ENCODE measurements at places on chromosomes 12 and 14.

GRCh38 chr12:122067966-122068365 is 10.6 kb upstream of the MLXIP start:
- peak; percentile 29 for DNase-seq

DNA sequence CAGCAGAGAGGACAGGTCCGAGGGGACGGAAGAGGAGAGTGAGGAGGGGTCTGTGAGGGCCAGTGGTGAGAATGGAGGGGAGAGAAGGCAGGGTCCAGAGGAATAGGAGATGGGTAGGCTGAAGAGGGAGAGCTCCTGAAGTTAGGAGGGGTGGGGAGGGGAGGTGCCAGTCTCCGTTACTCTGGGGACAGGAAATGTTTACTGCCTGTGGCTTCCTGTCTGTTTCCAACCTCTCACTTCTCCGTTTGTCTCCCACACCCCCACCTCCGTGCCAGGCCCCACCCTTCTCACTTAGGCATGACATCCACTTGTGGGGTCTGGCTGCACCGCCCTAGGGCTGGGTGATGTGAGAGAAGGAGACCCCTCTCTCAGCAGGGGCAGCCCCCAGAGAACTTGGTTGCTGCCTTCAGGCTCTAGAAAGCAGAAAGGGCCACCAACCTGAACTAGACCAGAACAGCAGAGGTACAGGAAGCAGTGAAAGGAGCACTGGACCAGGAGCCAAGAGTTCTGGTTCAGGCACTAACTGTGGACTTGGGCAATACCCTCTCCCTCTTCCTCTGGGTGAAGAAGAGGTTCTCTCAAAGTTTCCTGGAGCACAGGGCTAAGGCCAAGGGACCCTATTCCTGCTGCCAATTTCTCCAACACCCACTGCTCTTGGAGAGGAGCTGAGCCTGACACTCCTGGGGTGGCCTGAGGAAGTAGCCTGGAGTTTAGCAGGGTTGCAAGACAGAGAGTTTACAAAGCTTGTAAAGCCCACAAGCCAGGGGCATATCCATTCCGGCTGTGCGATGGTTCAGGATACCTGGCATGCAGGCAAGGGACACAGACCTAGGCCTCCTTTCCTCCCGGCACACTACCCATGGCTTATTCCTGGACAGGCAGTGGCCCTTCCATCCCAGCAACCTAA is 5.5 kb downstream of the ITGA5 start:
- DNase-seq = peak; percentile 69

GRCh38 chr12:43931187-43931586 is 95.3 kb downstream of the TMEM117 start:
- no peak for DNase-seq

- no peak for DNase-seq
Observed at GRCh38 chr14:35958499-35958898, 132.4 kb downstream of the BRMS1L start.

DNA sequence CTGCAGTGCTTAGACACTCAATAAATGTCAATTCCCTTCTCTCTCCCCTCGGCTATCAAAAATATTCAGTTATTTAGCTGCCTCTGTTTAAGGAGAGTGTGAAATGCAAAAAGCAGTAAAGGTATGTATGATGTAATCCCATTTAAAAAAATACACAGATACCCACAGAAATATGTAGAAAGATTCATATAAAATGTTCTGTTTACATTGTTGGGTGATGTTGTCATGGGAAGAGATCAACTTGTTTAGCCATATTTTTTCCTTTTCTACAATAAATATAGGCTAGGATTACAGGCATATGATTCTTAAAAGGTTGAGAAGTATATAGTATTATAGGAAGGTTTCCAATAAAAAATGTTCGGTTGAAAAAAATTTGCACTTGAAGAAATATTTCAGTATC is 7.8 kb downstream of the PPP2R3C start:
- DNase-seq = no peak

DNA sequence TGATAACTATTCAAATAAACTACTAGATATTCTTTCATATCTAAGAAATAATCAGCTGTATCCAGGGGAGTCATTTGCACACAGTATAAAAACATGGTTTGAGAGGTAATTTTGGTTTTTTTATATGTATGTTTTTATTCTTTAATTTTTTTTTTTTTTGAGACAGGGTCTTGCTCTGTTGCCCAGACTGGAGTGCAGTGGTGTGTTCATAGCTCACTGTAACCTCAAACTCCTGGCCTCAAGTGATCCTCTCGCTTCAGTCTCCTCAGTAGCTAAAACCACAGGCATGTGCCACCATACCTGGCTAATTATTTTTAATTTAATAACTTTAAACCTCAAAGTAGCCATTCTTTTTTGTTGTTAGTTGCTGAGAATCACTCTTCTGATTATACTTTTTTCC is 1.8 kb downstream of the PRORP start:
- DNase-seq = no peak

DNA sequence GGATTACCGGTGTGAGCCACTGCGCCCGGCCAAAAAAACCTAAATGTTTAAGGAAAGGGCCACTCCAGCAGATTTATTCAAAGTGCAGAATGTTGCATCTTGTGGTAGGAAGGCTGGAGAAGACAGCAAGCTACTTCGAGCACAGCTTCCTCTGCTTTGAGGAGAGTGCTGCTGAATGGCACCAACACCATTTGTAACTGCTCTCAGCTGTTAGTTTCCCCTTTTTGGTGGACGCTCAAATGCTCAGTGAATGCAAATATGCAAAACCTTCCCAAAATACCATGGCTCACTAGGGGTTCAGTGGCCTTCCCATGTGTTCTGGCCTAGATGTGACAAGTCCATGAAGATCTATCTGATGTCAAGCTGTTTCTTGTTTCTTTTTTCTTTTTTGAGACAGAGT is 2.9 kb upstream of the TDRD9 start:
- DNase-seq = no peak

DNA sequence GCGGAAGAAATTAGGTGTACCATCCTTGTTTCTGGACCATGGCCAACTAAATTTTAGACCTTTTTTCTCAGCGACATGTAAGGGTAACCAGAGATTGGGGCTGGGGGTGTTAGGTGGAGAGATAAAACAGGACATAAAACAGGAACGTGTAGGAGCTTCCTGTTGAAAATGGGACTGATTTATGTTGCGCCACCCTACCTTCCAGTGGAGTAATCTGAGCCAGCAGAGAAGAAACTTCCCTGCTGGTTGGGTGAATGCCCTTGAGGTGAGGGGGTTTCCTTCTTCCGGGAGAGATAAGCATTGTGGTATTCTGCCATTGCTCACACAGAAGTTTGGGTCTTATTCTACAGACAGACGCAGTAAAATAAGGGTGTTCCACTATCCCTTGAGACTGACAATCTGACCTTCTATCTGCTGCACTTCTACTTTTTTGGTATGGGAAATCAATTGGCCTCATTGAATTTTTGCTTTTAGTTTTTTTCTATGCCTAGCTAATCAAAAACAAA is 417.6 kb downstream of the PCNX1 start:
- DNase-seq = peak; percentile 36

- DNase-seq = no peak
Observed at GRCh38 chr12:97643924-97644323, 181.3 kb downstream of the RMST start.

- DNase-seq = no peak
Observed at GRCh38 chr12:90630006-90630405, 325.0 kb downstream of the CCER1 start.

GRCh38 chr12:85423947-85424346 is 143.9 kb downstream of the ALX1 start:
- no peak for DNase-seq

DNA sequence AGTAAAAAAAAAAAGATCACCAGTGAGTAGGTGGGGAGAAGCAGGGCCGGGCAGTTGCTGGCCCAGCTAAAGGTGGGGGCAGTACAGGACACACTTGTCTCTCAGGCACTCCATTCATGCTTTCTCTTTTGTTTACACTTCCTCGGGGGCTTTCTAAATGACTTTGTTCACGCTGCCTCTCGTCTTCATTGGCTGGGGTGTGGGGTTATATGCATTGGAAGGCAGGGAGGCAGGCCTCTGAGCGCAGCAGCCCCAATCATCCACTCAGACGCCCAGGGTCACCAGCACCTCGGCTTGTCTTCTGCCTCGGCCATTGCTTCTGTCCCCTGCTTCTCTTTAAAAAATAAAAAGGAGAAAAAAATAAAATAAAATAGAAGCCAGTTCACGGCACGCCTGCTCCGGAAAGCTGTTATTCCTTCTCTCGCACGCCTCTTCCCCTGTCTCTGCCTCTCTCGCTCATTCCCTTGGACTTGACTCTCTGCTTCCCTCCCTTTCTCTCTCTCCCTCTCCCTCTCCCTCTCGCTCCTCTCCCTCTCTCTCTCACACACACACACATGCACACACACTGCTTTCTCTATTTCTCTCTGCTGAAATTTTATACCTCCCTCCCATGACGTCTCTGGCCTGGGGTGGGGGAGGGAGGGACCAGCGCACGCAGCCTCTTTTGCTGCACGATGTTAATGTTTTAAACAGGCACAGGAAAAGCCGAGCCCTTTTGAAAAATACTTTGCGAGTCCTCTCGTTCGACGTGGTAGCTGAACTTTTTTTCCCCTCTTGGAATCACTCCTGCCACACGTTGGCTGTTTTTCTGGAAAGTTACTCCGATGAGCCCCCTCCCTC is at the start of gene TGFB3:
TSS of gene TGFB3 (minus strand) at position 570 of the 840 bp plus-strand sequence. CDS start 1,102 bp downstream, outside the sequence.
- peak; percentile 61 for DNase-seq

DNA sequence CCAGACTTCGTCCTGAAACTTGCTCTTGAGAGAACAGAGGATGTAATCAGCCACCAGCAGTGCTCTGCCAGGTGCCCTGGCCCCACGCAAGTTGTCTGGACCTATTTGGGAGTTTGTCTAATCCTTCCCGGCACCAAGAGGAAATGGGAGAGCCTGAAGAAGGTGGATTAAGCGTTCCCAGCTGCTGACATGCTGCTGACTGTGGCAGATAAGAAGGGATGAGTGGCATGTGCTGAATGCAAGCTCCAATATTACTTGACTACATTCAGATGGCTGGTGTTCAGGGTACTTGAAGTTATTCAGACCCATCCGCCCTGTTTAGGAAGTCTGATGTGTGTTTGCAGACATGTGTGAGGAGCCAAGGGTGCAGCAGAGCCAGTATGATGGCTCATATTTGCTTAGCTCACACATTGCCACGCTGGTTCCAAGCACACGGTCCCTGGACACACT is 440.6 kb upstream of the CCDC196 start:
- DNase-seq = no peak

DNA sequence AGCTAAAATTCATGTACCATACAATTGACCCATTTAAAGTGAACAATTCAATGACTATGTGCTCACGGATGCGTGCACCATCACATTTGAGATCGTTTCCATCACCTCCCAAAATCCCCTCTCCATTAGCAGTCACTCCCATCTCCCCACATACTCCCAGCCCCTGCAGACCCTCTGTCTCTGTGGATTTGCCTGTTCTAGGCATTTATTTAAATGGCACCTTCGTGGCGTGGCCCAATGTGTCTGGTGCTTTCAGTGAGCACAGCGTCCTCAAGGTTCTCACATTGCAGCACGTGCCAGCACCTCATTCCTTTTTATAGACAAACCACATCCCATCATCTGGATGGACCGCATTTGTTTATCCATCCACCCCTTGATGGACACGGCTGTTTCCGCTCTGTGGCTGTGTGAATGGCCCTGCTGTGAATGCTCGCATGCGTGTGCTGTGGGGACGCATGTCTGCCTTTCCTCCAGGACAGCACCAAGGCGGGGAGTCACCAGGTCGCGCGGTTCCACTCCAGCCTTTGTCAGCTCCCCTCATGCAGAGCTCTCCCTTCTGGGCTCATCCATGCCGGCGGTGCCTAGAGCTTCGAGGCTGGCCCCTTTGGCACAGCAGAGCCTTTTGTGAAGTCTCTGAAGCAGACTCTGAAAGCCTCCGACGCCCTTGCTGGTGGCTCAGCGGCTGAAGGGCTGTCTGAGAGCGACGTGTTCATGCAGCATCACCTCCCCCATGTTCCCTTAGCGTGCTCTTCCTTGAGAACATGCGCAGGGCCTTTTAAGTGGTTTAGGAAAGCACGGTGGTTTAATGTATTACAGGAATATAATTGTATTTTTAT is 184.4 kb downstream of the KIF26A start:
- no peak for DNase-seq

DNA sequence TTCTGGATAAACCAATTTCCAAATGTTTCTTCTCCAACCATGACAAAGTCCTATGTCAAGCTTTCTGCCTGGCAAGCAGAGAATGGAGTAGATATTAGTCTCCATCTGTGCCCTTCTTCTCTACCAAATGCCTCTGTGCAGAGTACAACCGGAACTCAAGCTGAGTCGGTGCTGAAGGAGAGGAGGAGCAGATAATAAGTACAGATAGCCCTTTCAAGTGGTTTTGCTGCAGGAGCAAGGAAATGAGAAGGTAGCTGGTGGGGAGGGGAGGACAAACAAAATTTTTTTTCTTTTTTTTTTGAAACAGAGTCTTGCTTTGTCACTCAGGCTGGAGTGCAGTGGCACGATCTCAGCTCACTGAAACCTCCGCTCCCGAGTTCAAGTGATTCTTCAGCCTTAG is 14.2 kb upstream of the HELB start:
- DNase-seq = peak; percentile 50

- DNase-seq = peak; percentile 77
Observed at GRCh38 chr12:47715393-47715876, 9.6 kb upstream of the RPAP3 start.

DNA sequence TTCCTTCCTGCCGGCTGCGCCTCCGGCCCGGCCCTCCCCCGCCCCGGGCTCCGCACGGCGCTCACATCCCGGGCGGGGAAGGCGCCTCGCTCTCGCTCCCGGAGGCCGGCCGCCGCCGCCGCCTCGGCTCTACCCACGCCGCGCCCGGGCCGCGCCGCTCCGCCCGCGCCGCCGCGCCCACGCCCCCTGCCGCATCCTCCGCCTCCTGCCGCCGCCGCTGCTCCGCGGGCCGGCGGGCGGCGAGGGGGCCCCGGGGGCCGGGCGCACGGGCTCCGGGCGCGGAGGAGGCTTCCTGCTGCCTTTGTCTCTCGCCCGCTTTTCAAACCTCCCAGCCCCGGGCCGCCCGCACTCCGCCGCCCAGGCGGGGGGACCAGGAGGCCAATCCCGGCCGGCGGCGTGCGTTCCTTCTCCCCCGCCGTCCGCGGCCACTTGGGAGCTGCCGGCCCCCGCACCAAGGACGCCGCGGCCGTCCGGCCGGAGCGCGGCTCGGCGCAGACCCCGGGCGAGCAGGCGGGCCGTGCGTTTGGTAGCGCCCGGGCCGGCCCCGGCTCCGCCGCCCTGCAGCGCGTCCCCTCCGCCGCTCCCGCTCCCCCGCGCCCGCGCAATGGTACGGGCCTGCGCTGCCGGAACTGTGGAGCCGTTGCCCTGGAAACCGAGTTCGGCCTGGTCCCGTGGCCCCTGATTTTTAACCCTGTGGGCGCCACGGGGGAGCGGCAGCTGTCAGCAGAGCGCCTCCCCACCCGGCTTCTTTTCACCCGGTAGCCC is at the start of gene FBXL14:
TSS of gene FBXL14 (minus strand) at position 321 of the 765 bp plus-strand sequence. CDS start 515 bp downstream, outside the sequence.
- DNase-seq = peak; percentile 92

- no peak for DNase-seq
Observed at GRCh38 chr12:46445093-46445492, 72.5 kb upstream of the SLC38A2 start.

GRCh38 chr12:93144109-93144508 is 215.0 kb upstream of the EEA1 start:
- DNase-seq = no peak

GRCh38 chr12:66739940-66740651 is 61.2 kb upstream of the GRIP1 start:
- no peak for DNase-seq

Data from activated naive CD4-positive, alpha-beta T cell treated with Interleukin-2 at 50 U/mL for 16 hours (primary cell).